ENCODE measurements at places on chromosomes 7 and 10.

GRCh38 chr10:119450606-119451299 lies 91.8 kb downstream of the RGS10 start:
- no peak for DNase-seq

- no peak for DNase-seq
Measured at GRCh38 chr7:15684871-15685270, 1.6 kb downstream of the MEOX2 start.

GRCh38 chr10:4250587-4250887 lies 465.5 kb upstream of the KLF6 start:
- DNase-seq: no peak

DNA sequence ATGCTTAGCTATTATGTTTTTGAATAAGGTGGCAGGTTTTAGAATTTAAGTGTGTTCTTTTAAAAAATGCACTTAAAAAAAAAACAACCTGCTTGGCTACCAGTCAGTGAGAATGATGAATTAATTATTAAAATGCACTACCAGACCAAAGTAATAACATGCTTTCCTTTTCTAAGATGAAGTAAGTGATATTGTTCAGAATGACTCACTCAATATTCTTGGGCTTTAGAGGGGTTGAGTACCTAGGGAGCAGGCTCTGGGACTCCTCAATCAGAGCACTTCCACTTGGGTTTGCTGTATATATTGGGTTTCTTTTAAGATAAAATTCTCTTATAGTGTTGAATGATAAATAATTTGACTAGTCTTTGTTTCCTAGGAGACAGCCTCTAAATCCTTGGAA lies 8.6 kb downstream of the STAM start:
- no peak for DNase-seq

DNA sequence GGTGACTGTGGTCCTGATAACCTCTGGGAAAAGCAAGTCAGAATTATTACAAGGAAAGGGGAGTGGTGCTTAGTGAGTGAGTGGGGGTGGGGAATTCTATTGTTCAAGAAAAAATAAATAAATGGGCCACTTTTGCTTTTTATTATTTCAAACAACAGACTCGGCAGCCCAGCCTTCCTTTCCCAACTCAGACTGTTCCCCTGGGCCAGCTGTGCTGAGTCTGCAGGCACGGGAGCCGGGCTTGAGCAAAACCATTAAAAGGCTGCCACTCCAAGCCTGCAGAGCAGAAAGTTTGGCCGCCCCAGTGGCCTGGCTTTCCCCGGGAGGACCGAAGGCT lies 90.0 kb downstream of the PLXNA4 start:
- no peak for DNase-seq

GRCh38 chr7:69177461-69177861 lies 420.8 kb upstream of the AUTS2 start:
- DNase-seq: no peak

- DNase-seq: no peak
Measured at GRCh38 chr7:106563466-106564150, 97.3 kb downstream of the CCDC71L start.

DNA sequence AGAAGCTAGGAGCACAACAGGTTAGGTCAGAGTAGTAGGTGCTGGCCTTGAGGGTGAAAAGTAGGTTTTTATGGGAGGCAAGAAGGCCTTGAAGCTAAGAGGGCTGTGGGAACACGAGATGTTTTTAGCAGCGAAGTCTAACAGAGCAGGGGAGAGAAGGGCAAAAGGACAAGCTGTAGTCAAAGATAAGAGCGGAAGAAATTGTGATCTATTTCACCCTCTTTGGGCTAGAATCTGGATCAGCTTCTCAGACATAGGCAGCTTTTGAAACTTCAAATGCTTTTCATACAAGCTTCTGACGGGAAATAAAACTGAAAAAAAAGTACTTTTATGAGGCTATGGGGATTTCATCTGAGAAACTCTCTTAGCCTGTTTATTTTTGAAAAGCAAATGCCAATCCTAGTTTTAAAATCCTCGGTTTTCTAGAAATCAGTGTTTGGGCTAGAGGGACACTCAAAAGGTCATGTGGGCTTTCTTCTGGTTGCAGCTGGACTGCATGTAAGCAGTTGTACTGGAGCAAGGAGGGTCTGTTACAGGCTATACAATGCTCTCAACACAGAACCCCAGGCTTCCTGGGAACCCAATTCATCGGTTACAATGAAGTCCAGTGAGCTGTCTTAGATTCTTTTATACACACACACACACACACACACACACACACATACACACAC lies 83.6 kb downstream of the RNF216 start:
- no peak for DNase-seq

GRCh38 chr10:7234109-7234508 lies 176.7 kb downstream of the SFMBT2 start:
- DNase-seq: no peak

- DNase-seq: no peak
Measured at GRCh38 chr10:86678999-86679792, 10.9 kb downstream of the LDB3 start.

DNA sequence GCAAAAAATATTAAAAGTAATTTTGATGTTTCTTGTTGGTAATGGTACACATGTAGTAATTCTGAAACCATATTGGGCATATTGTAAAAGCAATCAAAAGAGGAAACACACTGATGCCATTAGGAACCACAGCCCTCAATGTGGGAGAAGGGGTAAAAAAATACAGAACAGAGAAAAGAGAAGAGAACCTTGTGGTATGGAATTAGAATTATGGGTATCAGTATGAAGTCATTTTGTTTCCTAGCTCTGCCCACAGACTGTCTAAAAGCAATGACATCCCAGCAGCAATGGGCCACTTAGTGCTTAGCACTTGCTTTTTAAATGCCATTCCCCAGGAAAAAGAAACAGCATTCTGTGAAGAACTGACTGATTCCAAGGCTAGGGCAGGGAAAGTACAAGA lies 61.5 kb downstream of the CPVL start:
- no peak for DNase-seq

GRCh38 chr10:124717911-124718741 lies 26.1 kb downstream of the FAM53B start:
- DNase-seq: peak; percentile 72

DNA sequence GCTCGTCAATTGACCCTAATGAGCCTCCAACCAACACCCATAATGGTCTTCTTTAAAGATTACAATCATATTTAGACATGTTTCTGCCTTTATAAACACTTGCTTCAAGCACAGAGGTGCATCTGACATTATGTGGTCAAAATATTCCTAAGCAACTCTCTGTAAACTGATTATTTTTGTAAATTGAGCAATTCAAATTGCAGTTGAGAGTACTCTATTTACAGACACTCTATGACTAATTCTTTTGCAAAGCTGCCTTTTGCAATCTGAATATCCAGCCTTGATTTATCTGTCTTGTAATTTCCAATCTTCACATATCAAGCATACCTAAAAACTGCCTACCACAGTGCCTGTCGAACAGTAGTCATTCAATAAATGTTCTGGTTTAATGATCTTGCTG lies 112.0 kb downstream of the PDE1C start:
- DNase-seq: no peak

- DNase-seq: no peak
Measured at GRCh38 chr7:129574487-129574886, 37.0 kb upstream of the NRF1 start.

- no peak for DNase-seq
Measured at GRCh38 chr7:49344556-49344955, 420.2 kb downstream of the CDC14C start.

DNA sequence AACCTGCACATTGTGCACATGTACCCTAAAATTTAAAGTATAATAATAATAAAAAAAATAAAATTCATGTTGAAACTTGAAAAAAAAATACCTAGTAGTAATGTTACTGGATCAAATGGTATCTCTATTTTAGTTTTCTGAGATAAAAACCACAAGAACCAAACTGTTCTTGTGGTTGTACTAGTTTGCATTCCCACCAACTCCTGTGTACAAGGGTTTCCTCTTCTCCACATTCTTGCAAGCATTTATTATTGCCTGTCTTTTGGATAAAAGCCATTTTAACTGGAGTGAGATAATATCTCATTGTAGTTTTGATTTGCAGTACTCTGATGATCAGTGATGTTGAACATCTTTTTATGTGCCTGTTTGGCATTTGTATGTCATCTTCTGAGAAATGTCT lies 177.7 kb downstream of the KIF20B start:
- no peak for DNase-seq

- DNase-seq: no peak
Measured at GRCh38 chr10:113788604-113789083, 37.2 kb downstream of the PLEKHS1 start.

DNA sequence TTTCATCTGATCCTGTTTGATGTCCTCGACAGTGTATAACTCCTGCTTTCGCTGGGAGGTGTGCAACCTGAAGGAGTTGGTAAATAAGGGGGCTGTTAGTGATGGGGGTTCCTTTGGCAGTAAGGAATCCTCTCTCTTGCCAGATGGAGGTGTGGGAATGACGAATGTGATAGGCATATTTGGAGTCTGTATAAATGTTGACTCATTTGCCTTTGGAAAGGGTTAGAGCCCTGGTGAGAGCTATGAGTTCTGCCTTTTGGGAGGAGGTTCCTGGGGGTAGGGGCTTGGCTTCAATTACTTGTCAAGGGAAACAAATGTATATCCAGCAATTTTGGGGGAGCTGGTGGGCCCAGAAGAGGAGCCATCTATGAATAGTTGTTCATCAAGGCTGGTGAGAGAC lies 11.4 kb upstream of the CHST3 start:
- no peak for DNase-seq

GRCh38 chr10:15361131-15361530 lies 10.0 kb downstream of the FAM171A1 start:
- no peak for DNase-seq

- no peak for DNase-seq
Measured at GRCh38 chr10:5947471-5948207, 29.7 kb downstream of the IL15RA start.

GRCh38 chr7:70563960-70564359 lies 568.0 kb upstream of the GALNT17 start:
- DNase-seq: no peak

GRCh38 chr10:133309720-133310398 lies 1.1 kb downstream of the ZNF511 start:
- no peak for DNase-seq

- DNase-seq: no peak
Measured at GRCh38 chr10:13349463-13350274, 1.6 kb upstream of the SEPHS1 start.

DNA sequence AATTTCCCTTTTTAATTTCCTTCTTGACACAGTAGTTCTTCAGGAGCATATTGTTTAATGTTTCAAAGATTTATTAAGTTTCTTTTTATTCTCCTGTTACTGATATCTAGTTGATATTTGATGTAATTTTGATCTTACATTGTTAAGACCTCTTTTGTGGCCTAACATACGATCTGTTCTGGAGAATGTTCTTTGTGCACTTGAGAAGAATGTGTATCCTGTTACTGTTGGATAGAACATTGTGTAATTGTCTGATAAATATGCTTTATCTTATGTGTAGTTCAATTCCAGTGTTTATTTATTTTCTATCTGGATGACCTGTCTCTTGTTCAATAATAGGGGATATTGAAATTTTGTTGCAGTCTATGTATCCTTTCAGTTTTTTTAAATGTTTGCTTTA lies 106.7 kb downstream of the ITGB1 start:
- no peak for DNase-seq

DNA sequence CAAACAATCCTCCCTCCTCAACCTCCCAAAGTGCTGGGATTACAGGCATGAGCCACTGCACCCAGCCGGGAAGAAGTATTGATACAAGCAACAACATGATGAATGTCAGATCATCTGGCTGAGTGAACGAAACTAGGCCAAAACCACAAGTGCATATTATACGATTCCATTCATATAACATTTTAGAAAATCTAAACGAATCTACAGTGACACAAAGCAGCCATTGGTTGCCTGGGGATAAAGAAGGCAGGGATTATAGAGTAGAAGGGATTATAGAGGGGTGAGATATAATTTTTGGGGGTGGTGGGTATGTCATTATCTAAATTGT lies 11.5 kb upstream of the RHBDD2 start:
- no peak for DNase-seq

- no peak for DNase-seq
Measured at GRCh38 chr10:129952378-129953118, 11.5 kb downstream of the EBF3 start.

- no peak for DNase-seq
Measured at GRCh38 chr7:112416127-112416526, 34.1 kb upstream of the IFRD1 start.

DNA sequence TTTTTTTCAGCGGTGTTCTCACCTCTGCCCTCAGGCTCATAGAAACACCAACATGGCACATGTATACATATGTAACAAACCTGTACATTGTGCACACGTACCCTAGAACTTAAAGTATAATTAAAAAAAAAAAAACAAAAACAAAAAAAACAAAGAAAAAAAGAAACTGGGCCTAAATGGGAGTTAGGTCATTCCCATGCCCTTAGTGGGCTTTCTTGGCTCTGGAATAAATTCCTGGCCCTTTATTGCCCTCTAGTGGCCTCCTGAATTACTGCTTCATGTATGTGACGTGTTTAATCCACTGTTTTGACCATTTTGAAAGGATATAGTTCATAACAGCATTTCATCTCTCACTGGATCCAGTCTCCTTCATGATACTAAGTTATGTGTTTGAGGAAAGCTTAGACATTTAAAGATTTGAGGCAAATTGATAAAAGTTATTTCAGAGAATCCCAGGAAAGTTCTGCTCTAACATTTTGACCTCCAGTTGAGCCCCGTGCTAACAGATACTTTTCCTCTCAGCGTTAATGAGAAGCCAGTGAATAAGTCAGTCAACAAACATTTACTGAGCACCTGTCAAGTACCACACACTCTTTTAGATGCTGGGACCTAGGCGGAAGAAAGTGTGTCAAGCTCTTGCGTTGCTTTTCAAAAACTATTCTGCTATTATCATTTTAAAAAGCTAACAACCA lies 54.7 kb upstream of the SYPL1 start:
- peak; percentile 25 for DNase-seq

DNA sequence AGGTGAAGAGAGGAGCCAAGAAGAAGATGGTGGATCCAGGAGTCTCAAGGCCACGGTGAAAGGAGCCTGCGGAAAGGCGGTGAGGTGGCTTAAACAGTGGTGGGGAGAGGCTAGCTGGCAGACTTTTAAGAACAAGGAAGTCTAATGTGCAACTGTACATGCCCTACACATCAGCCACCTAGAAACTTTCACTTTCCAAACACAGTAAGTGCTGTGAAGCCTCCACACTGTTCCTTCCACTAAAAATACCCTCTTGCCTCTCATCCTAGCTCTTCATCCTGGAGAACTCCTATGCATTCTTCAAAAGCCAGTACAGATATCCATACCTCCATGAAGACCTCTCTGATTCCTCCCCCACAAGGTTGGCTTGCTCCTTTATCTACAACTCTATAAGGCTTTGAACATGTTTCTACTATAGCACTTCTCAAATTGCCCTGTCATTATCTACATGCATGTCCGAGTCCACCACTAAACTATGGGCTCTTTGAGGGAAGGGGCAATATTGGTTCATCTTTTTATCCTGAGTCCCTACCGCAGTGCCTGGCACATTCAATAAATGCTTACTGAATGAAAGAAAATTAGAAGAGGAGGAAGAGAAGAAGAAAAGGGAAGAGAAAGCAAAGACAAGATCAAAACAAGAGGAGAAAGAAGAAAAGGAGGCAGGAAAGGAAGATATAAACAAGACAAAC lies 54.2 kb downstream of the DNAJC12 start:
- no peak for DNase-seq

All from stimulated activated CD4-positive, alpha-beta T cell treated with anti-CD3 and anti-CD28 coated beads, TNF-alpha, amount 100 ng/mL, for 24 hours (primary cell).